Heart right ventricle (tissue), 16 donors: ENCODE measurements at places on chromosomes 12 and 14.

GRCh38 chr14:58788655-58789503 lies 151.1 kb downstream of the DACT1 start:
- H3K36me3 ChIP-seq, result no peaks in the 10 kb centered on the region
- DNase-seq, result no peak
- no peaks in the 10 kb centered on the region for H3K27me3 ChIP-seq
- no peak overlapping the region for H3K4me3 ChIP-seq
- peaks cover 5% of the 10 kb centered on the region for H3K4me1 ChIP-seq

DNA sequence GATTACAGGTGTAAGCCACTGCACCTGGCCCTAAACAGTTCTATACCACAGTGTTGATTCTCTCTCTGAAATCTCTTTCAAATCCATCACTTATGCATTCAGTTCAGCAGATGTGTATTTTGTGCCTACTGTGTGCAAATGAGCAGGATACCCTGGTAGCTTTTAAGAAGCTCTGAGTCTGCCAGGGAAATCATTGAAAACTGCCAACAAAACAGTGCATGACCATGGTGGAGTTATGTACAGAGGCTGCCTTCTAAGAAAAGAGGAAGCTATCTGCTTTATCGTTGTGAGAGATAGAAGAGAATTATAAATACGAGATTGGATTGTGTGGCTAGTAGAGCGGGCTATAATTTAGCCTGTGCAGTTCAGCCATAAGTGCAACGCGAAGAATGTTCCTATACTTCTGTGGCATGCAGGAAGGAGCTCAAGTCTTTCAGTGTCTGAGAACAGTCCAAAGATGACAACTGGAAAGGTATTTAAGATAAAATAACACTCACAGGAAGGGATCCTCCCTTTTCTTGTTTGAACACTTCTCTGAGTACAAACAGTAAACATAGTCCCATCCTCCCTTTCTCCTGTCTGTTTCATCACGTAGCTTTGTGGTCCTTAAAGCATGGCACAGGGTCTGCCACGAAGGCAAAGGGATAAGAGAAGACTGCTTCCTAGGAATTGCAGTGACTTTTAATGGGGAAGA lies 4.3 kb downstream of the DIP2B start:
- H3K4me3 ChIP-seq, result no peak overlapping the region
- H3K27ac ChIP-seq, result no peak overlapping the region
- no peaks in the 10 kb centered on the region for H3K36me3 ChIP-seq

DNA sequence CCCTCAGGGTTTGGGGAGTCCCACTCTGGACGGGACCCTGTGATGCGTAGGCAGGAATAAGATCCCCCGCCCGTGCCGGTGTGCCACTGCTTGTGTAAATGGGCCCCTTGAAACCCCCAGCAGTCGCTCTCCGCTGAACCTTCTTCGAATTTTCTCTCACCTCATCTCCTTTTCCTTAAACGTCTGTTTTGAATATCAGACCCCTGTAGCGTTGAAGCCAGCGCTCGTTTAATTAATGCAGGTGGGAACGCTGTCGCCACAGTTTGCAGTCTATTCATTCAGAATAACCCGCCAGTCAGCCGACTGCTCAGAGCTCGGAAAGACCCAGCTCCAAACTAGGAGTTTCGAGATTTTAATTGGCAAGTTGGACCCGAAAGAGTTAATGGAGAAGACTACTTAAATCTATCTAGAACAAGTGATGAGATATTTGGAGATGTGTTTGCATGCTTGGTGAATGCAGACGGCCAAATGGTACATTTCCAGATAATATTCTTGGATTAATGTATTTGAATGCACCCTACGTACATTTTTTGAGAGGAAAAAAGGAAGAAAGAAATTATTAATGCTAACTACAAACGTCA lies 739 bp upstream of the PPP2R5E start:
- H3K4me3 ChIP-seq, result peak overlapping the region; percentile 85
- H3K27me3 ChIP-seq, result no peaks in the 10 kb centered on the region
- H3K27ac ChIP-seq, result peak overlapping the region; percentile 96
- peaks cover 28% of the 10 kb centered on the region for H3K4me1 ChIP-seq
- DNase-seq, result no peak
- no peaks in the 10 kb centered on the region for H3K36me3 ChIP-seq

- peaks cover 21% of the 10 kb centered on the region for H3K36me3 ChIP-seq
- DNase-seq, result no peak
- no peak overlapping the region for H3K27ac ChIP-seq
- H3K27me3 ChIP-seq, result no peaks in the 10 kb centered on the region
- no peak overlapping the region for H3K4me3 ChIP-seq
Observed at GRCh38 chr12:57777367-57777766, 5.0 kb downstream of the EEF1AKMT3 start.

DNA sequence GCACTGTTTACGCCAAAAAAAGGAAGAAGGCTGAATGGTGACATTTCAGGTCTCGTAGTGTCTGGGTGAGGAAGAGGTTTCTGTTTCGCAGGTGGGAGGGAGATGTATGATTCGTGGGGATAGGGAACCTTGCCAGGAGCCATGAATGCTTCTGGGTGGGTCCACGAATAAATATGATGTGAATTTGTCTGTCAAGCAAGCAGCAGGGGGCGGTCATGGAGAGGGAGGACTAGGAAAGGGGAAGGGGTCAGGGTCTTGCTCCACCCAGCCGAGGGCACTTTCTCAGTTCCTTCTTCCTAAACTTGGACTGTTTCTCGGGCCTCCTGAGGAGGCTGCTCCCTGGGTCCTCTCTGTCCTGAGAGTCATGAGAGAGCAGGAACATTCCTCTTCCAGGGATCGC lies 72.5 kb downstream of the LGMN start:
- no peak overlapping the region for H3K27ac ChIP-seq
- H3K36me3 ChIP-seq, result no peaks in the 10 kb centered on the region
- DNase-seq, result no peak
- no peak overlapping the region for H3K4me3 ChIP-seq
- no peaks in the 10 kb centered on the region for H3K27me3 ChIP-seq

DNA sequence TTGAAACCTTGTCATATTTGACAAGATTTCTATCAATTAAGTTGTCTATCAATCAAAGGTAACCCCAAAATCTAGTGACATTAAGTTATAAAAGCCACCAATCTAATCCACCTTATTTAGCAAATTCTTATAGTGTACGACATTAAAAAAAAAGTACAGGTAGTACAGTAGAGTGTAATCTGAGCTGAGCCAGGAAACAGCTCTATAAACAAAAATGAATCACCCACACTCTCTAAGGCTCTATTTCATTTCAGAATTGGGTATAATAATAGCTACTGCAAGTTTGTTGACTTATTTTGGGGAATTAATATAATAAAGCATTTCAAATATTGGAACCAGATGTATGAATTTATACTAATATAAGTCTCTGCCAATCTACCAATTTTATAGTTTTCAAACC lies 342.4 kb upstream of the FLRT2 start:
- H3K27ac ChIP-seq, result no peak overlapping the region
- no peaks in the 10 kb centered on the region for H3K4me1 ChIP-seq
- no peak overlapping the region for H3K4me3 ChIP-seq
- no peak for DNase-seq
- H3K36me3 ChIP-seq, result no peaks in the 10 kb centered on the region
- H3K27me3 ChIP-seq, result no peaks in the 10 kb centered on the region

- no peak overlapping the region for H3K4me3 ChIP-seq
- peaks cover 27% of the 10 kb centered on the region for H3K27me3 ChIP-seq
- no peaks in the 10 kb centered on the region for H3K4me1 ChIP-seq
- no peak overlapping the region for H3K27ac ChIP-seq
- DNase-seq, result no peak
- no peaks in the 10 kb centered on the region for H3K36me3 ChIP-seq
Observed at GRCh38 chr12:130764475-130765185, 48.5 kb upstream of the RIMBP2 start.

- H3K4me3 ChIP-seq, result no peak overlapping the region
- H3K27ac ChIP-seq, result peak overlapping the region; percentile 40
- peaks cover 14% of the 10 kb centered on the region for H3K4me1 ChIP-seq
- no peak for DNase-seq
- no peaks in the 10 kb centered on the region for H3K36me3 ChIP-seq
- no peaks in the 10 kb centered on the region for H3K27me3 ChIP-seq
Observed at GRCh38 chr12:93785249-93786010, 108.3 kb downstream of the CRADD start.

DNA sequence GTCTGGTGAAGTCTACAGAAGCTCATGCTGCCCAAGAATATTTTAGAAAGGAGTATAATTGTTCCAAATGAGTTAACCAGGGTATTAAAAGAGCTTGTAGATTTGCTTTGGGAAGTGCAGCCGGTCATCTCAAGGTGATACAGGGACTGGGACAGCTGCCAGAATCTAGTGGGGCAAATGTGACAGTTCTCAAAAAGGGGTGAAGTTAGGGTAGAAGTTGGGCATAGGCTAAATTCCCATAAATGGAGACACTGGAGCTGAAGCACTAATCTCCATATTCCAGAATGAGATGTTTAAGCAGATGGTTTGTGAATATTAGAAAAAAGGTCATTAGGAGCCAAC lies 94.7 kb downstream of the ANO6 start:
- H3K27ac ChIP-seq, result peak overlapping the region; percentile 16
- no peak for DNase-seq
- no peak overlapping the region for H3K4me3 ChIP-seq
- H3K27me3 ChIP-seq, result no peaks in the 10 kb centered on the region
- H3K4me1 ChIP-seq, result peaks cover 9% of the 10 kb centered on the region

GRCh38 chr14:60222820-60223219 lies 26.2 kb upstream of the PPM1A start:
- no peak overlapping the region for H3K27ac ChIP-seq
- DNase-seq, result peak; percentile 71
- H3K27me3 ChIP-seq, result no peaks in the 10 kb centered on the region
- H3K4me3 ChIP-seq, result no peak overlapping the region
- no peaks in the 10 kb centered on the region for H3K36me3 ChIP-seq

DNA sequence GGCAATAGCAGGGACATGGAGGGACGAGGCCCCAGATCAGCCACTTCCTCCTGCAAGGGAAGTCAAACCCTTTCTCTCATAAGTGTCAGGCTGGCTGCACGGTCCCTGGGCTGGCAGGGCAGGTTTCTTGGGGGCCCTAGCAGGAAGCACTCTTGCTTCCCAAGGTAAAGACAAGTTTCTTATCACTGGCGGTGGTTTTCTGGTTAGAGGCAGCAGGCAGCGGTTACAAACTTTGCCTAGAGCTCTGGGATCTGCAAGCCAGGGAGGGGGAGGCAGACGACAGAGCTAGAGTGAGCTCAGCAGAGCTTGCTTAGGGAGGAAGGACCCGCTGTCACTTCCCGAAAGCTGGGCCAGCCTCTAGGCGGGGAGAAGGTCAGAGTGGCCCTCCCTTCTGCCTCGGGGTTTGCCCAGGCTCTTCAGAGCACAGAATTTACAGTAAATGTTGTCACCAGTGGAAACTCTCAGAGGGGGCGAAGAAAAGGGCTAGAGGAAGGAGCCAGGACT lies 20.4 kb downstream of the BATF start:
- no peaks in the 10 kb centered on the region for H3K27me3 ChIP-seq
- H3K27ac ChIP-seq, result no peak overlapping the region
- no peaks in the 10 kb centered on the region for H3K36me3 ChIP-seq
- peak; percentile 52 for DNase-seq
